ENCODE measurements at places on chromosomes 3 and 15.

- DNase-seq: no peak
These were observed 202.1 kb upstream of the ZBTB20 start for GRCh38 chr3:115348951-115349745.

- no peak for DNase-seq
These were observed 28.3 kb downstream of the STARD5 start for GRCh38 chr15:81295486-81296121.

DNA sequence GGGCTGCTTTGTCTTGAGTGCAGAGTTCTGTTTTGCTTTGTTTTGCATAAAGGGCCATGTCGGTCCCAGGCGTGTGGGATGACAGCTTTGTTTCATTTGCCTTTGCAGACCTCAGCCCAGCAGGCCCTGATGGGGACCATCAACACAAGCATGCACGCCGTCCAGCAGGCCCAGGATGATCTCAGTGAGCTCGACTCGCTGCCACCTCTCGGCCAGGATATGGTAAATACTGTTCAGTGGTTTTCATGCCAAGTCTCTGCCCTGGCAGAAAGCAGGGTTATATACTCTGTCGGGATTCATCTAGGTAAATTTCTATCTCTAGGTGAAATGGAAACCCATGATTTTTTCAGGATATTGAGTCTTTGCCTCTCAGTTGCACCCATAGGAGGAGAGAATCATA, 343.9 kb upstream of the TPM1 start:
- no peak for DNase-seq

DNA sequence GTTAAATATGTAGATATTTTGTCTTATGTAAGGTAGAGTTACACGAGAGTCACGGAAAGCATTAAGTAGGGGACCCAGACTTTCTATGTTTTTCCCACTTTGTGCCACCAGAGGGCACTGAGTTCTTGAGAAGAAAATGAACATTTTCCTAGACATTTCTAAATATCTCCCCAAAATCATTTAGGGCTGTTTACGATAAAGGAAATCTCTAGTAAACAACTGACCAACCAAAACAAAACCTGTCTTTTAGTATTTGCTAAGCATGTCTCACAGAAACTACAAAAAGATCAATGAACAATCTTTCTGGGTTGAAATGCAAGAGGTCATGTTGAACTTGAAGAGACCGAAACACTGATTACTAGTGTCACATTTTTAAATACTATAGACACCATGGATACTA, 16.1 kb downstream of the POU1F1 start:
- no peak for DNase-seq

DNA sequence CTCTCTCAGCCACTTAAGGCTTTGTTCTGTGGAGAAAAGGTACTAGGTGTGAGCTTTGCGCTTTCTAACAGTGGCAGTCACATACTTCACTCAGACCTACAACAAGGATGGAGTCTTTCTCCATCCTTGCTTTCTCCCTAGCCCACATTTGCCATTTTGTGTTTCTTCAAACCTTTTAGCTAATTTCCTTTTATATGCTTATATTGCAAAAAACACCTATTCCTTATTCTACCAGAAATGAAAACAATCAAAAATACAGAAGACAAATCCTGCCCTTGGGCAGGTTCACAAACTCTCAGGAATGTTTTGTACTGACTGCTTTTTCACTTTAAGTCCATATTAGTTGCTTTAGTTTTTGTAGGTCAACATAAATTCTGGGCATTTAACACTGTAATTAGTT, 914.2 kb downstream of the SQOR start:
- no peak for DNase-seq

DNA sequence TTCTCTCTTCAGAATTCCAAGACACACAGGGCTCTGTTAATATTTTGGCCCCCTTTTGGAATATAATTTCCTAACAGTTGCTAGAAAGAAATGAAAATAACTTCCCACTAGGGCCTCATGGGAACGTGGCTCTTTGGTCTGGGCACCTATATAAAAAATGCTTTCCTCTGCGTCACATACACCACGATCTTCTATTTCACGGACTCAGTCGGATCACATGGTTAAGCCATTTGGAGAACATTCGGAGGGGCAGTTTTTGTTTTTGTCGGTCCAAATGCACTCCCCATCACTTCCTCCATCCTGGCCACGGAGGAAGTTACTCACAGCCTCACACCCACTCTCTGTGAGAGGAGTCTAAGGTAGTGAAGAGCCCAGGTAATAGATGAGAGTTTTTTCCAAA, 21.0 kb downstream of the TMEM44 start:
- no peak for DNase-seq

- no peak for DNase-seq
These were observed 45.6 kb downstream of the PRKCI start for GRCh38 chr3:170267793-170268192.

GRCh38 chr3:18987862-18988447, 160.4 kb upstream of the KCNH8 start:
- no peak for DNase-seq

GRCh38 chr3:118760585-118761290, 273.9 kb downstream of the IGSF11 start:
- DNase-seq: no peak

GRCh38 chr3:50405249-50405648, 45.9 kb upstream of the TMEM115 start:
- DNase-seq: no peak

GRCh38 chr3:185645596-185646381, 59.7 kb downstream of the SENP2 start:
- DNase-seq: no peak

DNA sequence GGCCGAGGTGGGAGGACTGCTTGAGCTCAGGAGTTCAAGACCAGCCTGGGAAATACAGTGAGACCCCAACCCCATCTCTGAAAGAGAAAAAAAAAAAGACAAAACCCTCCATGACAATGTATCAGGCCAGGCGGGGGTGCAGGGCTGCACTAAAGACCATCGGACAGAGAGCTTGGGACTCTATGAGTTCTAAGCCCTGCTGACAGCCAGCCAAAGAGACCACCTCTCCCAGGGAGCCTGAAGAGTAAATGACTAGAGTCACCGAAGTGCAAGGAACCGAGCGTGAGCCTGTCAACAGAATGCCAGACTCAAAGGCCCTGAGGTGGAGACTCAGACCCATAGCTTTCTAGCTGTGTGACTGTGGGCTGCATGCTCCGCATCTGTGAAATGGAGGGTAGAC, 12.5 kb downstream of the POC1A start:
- DNase-seq: no peak

DNA sequence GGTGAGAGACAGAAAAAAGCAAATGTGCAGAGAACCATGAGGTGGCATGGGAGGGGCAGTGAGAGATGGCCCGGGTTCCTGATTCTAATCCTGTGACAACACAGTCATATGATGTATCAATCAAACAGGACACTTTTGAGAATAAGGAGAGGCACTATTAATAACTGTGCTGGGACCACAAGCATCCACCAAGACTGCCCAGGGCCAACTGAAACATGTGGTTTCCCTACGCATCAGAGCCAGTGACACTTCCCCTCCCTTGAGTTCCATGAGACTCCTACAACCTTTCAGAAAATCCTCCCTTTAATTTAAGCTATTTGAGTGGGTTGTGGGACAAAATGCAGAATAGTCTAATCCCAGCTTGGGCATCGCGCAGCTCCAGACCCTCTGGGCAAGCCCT, 17.4 kb downstream of the SH3BP5 start:
- DNase-seq: no peak

DNA sequence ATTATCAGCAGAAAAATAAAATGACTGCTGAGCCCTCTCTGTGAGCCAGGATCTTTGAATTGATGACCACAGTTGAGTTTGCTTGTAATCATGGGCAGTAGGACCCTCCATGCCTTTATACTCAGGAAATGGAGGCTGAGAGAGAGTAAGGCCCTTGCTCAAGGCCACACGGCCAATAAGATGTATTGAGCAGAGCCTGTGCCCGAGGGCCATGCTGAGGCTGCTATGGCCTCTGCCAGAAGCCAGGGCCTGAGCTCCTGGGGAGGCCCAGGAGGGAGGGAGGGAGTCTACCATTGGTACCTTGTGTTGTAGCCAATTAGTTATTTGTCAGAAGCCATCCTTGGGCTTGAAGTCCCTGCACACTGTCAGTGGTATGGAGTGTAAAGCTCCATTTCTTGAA, 151.4 kb downstream of the DNAJB8 start:
- DNase-seq: no peak

- DNase-seq: no peak
These were observed 533.1 kb upstream of the NAALADL2 start for GRCh38 chr3:174325834-174326700.

- DNase-seq: no peak
These were observed 43.6 kb upstream of the CNOT10 start for GRCh38 chr3:32641356-32641755.

- DNase-seq: no peak
These were observed 74.5 kb downstream of the TMEM108 start for GRCh38 chr3:133112666-133113065.
